ENCODE measurements at places on chromosomes 4 and X.

DNA sequence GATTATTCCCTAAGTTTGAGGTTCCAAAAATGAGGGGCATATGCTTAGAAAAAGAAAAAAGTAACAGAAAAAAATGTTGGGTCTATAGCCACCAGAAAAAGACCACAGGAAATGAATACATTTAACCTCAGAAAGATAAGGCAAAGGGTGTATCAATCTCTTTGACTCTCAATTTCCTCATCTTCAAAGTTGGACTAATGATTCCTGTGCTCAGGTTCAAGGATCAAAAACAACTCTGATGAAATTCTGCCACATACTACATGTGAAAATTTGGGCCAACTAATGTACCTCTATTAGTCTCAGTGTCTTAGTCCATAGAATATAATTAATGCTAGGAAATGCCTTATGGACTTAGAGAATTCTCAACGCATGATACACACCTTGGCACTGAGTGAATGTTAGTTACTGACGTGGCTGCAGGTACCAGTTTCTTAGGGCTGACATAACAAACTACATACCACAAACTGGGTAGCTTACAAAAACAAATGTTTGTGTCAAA lies 257.7 kb downstream of the ANKRD50 start:
- no peaks in the 10 kb centered on the region for H3K36me3 ChIP-seq
- H3K27ac ChIP-seq = no peak overlapping the region
- H3K4me1 ChIP-seq = peaks cover 12% of the 10 kb centered on the region

DNA sequence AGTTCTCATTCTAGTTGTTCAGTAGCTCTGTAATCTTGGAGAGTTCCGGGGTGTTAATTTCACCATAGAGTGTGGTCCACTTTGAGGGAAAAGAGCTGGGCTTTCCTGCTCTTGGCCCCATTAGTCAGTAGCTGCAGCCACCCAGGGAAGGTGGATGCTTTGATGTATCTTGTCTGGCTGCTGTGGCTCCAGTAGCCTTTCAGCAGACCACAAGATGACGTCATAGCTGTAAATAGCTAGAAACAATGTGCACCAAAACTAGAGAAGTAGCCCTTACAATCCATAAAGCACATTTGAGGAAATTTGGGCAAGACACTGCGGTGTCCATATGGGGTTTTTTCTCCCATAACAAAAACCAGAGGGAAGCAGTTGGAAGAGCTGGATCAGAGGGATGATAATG lies 32.9 kb upstream of the PRPS2 start:
- H3K4me1 ChIP-seq = no peaks in the 10 kb centered on the region
- no peaks in the 10 kb centered on the region for H3K36me3 ChIP-seq
- DNase-seq = no peak
- H3K27ac ChIP-seq = no peak overlapping the region
- H3K4me3 ChIP-seq = no peak overlapping the region

GRCh38 chrX:1239681-1240142 lies 27.3 kb upstream of the CRLF2 start:
- peaks cover 5% of the 10 kb centered on the region for H3K27me3 ChIP-seq
- H3K27ac ChIP-seq = no peak overlapping the region
- no peaks in the 10 kb centered on the region for H3K4me1 ChIP-seq

DNA sequence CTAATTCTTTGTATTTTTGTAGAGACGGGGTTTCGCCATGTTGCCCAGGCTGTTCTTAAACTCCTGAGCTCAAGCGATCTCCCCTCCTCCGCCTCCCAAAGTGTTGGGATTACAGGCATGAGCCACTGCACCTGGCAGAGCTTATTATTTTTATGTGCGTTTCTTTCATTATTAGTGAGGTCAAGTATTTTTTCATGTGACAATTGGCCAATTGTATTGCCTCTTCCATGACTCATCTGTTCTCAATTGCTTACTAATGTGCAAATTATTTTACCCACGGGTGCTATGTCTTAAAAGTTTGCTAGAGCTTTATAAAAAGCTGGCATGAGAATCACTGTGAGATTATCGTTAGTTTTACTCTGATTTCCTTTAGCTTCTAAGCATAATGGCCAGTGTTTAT lies 13.0 kb upstream of the ARX start:
- no peaks in the 10 kb centered on the region for H3K4me1 ChIP-seq
- H3K4me3 ChIP-seq = no peak overlapping the region
- H3K27me3 ChIP-seq = peaks cover 46% of the 10 kb centered on the region

GRCh38 chr4:184939978-184940377 lies 78.3 kb upstream of the HELT start:
- no peak overlapping the region for H3K27ac ChIP-seq
- H3K36me3 ChIP-seq = peaks cover 5% of the 10 kb centered on the region
- DNase-seq = no peak
- H3K4me3 ChIP-seq = no peak overlapping the region

DNA sequence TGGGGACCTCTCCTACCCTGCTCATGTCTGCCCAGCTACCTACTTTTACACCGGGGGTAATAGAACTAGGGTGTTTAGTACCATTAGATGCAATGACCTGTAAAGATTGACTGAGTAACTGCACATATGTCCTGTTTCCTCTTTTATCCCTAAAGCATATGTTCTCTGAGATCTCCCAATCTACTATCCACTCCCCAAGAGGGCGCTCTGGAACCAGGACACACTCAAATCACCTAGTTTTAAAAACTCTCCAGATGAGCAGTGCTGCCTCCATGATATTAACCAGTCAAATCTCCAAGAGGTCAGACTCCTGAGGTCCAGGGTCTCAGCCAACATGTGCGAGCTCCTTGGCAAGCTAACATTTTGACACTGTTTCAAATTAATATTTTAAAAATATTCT lies 87.0 kb upstream of the TSPAN5 start:
- no peak overlapping the region for H3K4me3 ChIP-seq
- no peak overlapping the region for H3K27ac ChIP-seq
- no peaks in the 10 kb centered on the region for H3K27me3 ChIP-seq
- DNase-seq = no peak
- H3K4me1 ChIP-seq = peaks cover 3% of the 10 kb centered on the region
- no peaks in the 10 kb centered on the region for H3K36me3 ChIP-seq

- H3K4me1 ChIP-seq = no peaks in the 10 kb centered on the region
- no peak for DNase-seq
- H3K4me3 ChIP-seq = no peak overlapping the region
- H3K27me3 ChIP-seq = no peaks in the 10 kb centered on the region
Observed at GRCh38 chr4:2248044-2248780, 6.3 kb upstream of the HAUS3 start.

- H3K4me3 ChIP-seq = no peak overlapping the region
- peaks cover 11% of the 10 kb centered on the region for H3K27me3 ChIP-seq
- no peaks in the 10 kb centered on the region for H3K36me3 ChIP-seq
- no peak overlapping the region for H3K27ac ChIP-seq
Observed at GRCh38 chr4:8347660-8348059, 78.1 kb downstream of the HTRA3 start.

- H3K4me1 ChIP-seq = peaks cover 13% of the 10 kb centered on the region
- H3K27me3 ChIP-seq = no peaks in the 10 kb centered on the region
- no peak for DNase-seq
- no peak overlapping the region for H3K27ac ChIP-seq
- no peak overlapping the region for H3K4me3 ChIP-seq
Observed at GRCh38 chr4:150999086-150999485, 16.0 kb downstream of the LRBA start.

GRCh38 chr4:24690436-24690835 lies 104.9 kb upstream of the SOD3 start:
- no peak overlapping the region for H3K4me3 ChIP-seq
- H3K36me3 ChIP-seq = no peaks in the 10 kb centered on the region
- H3K27ac ChIP-seq = no peak overlapping the region
- no peak for DNase-seq

DNA sequence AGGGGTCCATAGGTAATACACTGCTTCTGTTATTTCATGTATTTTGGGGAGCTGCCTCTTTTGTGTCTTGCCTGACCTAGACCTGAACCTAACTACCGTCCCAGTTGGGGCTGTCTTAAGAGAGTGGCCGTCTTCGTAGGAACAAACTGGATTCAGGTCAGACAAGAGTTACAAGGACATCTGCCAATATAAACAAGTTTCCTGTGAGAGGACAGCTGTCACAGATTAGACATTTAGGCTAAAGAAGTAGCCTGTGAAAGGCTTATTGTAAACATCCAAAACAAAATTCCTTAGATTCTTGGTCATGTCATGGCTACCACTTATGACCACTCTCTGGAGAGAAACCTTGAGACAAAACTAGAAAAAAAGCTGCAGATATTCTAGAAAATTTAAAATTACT lies 797.6 kb upstream of the AADAT start:
- H3K27ac ChIP-seq = no peak overlapping the region
- H3K36me3 ChIP-seq = no peaks in the 10 kb centered on the region
- H3K4me1 ChIP-seq = peaks cover 2% of the 10 kb centered on the region
- H3K27me3 ChIP-seq = no peaks in the 10 kb centered on the region
- no peak overlapping the region for H3K4me3 ChIP-seq
- no peak for DNase-seq

- H3K4me1 ChIP-seq = no peaks in the 10 kb centered on the region
- no peaks in the 10 kb centered on the region for H3K27me3 ChIP-seq
- H3K4me3 ChIP-seq = no peak overlapping the region
- no peak for DNase-seq
- H3K27ac ChIP-seq = no peak overlapping the region
Observed at GRCh38 chrX:38570396-38570795, 9.1 kb downstream of the TSPAN7 start.

DNA sequence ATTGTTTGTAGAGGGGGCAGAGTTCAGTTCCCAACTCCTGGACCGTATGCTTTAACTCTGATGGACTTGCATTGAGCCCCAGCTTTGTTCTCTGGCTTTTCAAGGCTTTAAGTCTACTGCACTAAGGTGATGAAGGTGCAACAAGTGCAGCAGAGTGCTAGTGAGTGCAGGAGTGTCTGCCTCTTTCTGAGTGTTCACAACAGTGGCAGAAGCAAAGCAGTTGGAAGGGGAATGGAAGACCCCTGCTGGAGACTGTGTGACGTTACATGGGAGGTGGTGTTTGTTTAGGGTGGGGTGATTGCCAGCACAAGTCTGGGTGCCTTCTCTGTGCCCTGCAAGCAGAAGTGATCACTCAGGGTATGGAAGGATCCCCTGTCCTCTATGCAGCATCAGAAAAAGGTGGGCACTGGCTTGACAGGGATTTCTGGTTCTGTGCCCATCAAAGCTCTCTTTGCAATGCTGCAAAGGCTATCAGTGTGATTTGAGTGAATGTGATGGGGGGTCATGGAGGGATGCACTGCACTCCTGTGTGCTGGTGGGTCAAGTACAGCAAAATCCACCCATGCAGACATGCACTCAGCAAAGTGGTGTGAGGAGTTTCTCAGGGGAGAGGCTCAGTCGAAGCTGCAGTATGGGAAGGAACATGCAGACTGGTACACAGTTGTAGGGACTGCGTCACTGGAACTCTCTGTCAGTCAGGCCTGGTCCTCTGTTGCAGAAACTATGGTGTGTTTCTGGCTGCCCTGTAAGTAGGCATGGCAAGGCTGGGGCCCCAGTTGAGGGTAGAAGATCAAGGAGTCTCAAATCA lies 70.9 kb upstream of the UGT2B7 start:
- DNase-seq = peak; percentile 9
- peaks cover 15% of the 10 kb centered on the region for H3K4me1 ChIP-seq
- peaks cover 6% of the 10 kb centered on the region for H3K36me3 ChIP-seq
- peak overlapping the region; percentile 31 for H3K27ac ChIP-seq

DNA sequence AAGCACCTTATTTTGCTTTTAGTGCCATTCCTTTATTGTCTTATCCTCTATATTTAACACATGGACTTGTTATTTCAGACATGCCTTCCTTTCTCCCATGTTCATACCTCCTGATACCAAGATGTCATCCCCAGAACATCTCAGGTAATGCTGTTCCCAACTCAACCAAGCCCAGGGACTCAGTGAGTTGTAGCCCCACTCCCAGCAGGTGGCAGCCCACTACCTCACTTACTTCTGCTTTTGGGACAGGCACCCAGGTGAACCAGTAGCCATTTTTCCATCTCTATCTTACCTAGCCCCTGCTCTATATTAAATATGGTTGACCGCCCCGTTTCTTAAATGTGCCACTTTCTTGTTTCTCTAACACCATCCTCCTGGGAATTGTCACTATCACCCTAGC lies 199.0 kb downstream of the DCHS2 start:
- H3K4me1 ChIP-seq = no peaks in the 10 kb centered on the region
- no peak overlapping the region for H3K4me3 ChIP-seq
- no peak overlapping the region for H3K27ac ChIP-seq
- H3K27me3 ChIP-seq = peaks cover 5% of the 10 kb centered on the region
- DNase-seq = no peak
- no peaks in the 10 kb centered on the region for H3K36me3 ChIP-seq

DNA sequence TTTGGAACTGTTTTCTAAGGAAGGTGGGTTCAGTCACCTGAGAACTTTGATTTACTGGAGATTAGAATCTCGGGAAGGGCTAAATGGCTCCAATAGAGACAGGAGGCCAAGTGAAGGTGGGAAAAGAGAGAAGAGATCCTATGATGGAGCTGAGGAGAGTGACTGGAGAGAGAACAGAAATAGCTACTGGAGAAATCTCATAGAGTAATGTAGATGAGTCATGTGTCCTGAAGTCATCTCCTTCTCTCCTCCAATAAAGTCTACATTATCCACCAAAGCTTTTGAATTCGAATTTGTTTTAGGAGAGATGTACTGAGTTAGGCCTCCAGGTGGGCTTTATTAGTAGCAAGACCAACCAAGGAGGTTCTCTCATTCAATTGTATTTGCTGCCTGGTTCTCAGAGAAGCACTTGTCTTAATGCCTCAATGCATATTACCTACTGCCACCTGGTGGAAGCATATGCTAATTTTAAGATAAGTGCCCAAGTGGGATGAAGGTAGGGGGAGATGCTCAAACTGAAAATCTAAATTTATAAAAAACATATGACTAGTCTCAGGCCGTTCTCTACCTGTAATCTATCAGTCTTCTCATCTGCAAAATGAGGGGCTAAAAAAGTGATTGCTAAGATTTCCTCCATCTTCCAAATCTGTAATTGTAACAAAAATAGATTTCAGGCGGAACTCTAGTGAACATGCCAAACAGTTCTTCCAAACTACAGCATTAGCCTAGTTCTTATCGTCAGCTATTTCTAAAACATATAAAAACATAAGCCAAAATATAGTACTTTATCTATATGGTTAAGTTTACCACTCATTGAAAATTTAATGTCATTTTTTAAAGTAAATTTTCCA lies 24.4 kb downstream of the TXK start:
- H3K27me3 ChIP-seq = no peaks in the 10 kb centered on the region
- no peak for DNase-seq
- peak overlapping the region; percentile 33 for H3K27ac ChIP-seq
- no peaks in the 10 kb centered on the region for H3K36me3 ChIP-seq
- no peak overlapping the region for H3K4me3 ChIP-seq
- peaks cover 45% of the 10 kb centered on the region for H3K4me1 ChIP-seq

- no peaks in the 10 kb centered on the region for H3K4me1 ChIP-seq
- H3K27ac ChIP-seq = no peak overlapping the region
- no peaks in the 10 kb centered on the region for H3K36me3 ChIP-seq
- DNase-seq = no peak
- no peaks in the 10 kb centered on the region for H3K27me3 ChIP-seq
Observed at GRCh38 chr4:36702245-36702644, 420.8 kb downstream of the DTHD1 start.

GRCh38 chrX:104324461-104325212 lies 69.9 kb upstream of the ESX1 start:
- H3K4me3 ChIP-seq = no peak overlapping the region
- H3K27me3 ChIP-seq = peaks cover 12% of the 10 kb centered on the region
- H3K4me1 ChIP-seq = no peaks in the 10 kb centered on the region
- DNase-seq = no peak
- no peak overlapping the region for H3K27ac ChIP-seq

GRCh38 chr4:67603310-67604028 lies 44.9 kb downstream of the STAP1 start:
- peaks cover 2% of the 10 kb centered on the region for H3K36me3 ChIP-seq
- no peak overlapping the region for H3K27ac ChIP-seq
- H3K4me3 ChIP-seq = no peak overlapping the region

All from progenitor cell of endocrine pancreas (in vitro differentiated cells).